ENCODE measurements at places on chromosomes 5 and 9.

GRCh38 chr9:35882263-35882848 lies 12.2 kb upstream of the OR13J1 start:
- peak; percentile 62 for DNase-seq

- no peak for DNase-seq
These were observed 52.5 kb downstream of the GADD45G start for GRCh38 chr9:89657295-89657694.

- DNase-seq = no peak
These were observed 27.8 kb downstream of the HOMER1 start for GRCh38 chr5:79486116-79486515.

- no peak for DNase-seq
These were observed 186.5 kb downstream of the ERCC6L2 start for GRCh38 chr9:96062031-96062430.

- DNase-seq = no peak
These were observed 219.5 kb downstream of the NXNL2 start for GRCh38 chr9:88754452-88754851.

DNA sequence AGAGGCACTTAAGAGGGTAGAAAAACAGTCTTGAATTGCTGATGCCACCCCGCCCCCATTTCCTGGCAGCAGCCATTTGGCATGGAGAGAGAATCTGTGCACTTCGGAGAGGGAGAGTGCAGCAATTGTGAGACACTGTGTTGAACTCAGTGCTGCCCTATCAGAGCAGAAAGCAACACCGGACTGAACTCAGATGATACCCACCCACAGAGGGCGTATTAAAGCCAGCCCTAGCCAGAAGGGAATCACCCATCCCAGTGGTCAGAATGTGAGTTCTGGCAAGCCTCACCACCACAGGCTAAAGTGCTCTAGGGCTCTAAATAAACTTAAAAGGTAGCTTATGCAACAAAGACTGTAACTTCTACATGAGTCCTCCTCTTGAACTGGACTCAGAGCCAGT lies 88.4 kb upstream of the RGS7BP start:
- no peak for DNase-seq

GRCh38 chr5:140145818-140146522 lies 20.2 kb downstream of the IGIP start:
- DNase-seq = peak; percentile 29

- no peak for DNase-seq
These were observed 46.0 kb upstream of the OSMR start for GRCh38 chr5:38799556-38800377.

DNA sequence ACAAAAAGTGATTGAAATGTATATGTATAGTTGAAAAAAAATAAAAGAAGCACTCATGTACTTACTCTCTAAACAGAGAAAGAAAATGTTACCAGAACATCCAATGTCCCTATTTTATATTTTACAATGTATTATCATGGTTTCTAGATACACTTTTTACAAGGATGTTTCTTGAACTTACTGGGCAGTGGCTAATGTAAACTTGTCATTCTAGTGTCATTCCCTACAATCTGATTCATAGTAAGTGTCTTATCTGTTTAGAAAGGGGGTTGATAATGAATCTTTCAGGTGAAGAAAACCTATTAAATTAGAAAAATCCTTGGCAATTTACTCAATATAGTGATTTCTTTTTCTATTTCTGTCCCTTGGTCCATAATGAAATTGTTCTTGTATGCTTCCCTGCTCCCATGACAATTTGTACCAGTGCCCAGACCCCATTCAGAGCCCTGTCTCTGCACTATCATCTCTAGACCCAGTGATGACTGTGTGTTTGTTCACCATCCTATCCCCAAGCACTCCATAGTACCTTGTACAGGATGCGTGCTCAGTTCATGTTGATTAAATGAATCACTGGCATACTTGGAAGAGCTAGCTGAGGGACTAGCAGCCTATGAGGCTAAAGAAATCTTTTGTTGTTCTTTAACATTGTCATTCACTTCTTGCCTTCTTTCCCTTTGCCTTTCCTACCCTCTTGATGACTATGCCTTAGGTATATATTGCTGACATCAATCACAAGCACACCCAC lies 101.2 kb downstream of the HMHB1 start:
- DNase-seq = no peak

DNA sequence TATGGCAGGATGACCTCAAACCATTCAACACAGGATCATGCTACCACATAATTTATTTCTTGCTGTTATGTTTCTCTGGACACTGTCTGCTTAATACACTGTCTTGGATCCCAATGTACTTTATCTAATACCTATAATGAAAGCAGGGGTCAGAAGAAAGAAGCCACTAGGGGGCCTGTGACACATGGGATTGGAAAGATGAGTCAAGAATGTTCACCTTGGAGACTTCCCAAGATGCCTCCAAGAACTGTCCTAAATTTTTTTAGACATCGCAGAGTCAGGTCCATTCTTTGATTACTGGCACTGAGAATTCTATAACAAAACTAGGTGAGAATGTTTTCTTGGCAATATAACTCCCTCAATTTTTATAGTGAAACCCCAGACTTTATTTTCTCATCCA lies 305.8 kb upstream of the SMARCA2 start:
- DNase-seq = no peak

GRCh38 chr5:56269216-56269927 lies 36.2 kb upstream of the ANKRD55 start:
- no peak for DNase-seq

- no peak for DNase-seq
These were observed 163.8 kb downstream of the GADD45G start for GRCh38 chr9:89768650-89769071.

GRCh38 chr5:115180165-115180709 lies 10.5 kb upstream of the TRIM36 start:
- DNase-seq = no peak

- no peak for DNase-seq
These were observed 54.4 kb upstream of the TRAF1 start for GRCh38 chr9:120980951-120981350.

DNA sequence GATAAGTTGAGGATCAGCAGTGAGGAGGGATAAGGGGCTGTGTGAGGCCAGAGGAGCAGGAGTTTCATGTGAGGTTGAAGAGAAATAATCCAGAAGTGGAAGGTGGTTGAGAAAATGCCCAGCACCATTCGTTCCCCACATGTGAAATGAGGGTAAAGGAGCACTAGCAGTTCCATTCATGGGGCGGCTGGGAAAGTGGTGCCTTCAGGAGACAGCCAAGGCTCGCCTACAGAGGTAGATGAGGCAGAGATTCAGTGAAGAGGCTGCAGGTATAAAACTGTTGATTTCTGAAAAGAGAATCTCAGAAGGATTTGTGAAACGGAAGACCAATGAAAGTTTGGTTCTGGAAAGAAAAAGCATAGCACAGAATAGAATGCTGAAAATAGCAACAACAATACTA lies 272.6 kb downstream of the MSX2 start:
- DNase-seq = no peak

- no peak for DNase-seq
These were observed 530.5 kb downstream of the NTRK2 start for GRCh38 chr9:85199866-85200495.

GRCh38 chr5:159107308-159107707 lies 7.6 kb upstream of the EBF1 start:
- no peak for DNase-seq

DNA sequence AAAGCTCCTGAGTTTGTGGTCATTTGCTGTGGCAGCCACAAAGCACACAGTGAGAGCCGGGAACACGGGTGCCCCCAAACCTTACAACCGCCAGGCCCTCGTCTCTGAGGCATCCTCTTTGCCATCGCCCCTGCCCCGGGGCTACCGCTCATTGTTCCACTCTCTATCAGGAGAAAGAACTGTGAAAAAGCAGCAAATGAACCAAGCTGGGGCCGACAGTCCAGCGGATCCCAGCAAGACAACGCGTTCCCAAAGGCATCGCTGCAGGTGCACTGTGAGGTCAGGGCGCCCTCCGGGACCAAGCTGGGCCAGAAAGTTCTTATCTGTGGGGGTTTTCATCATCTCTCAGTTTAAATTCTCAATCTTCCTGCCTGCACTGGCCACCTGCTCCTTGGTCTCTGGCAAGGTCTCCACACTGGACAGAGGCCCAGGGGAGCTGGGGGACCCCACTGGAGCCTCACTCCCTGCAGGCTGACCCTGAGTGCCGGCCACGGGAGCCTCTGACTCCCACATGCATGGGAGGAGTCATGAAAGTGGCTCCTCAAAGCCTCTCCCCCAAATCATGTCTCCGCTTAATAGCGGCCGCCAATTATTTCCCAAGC lies 32.1 kb downstream of the VAV2 start:
- no peak for DNase-seq

DNA sequence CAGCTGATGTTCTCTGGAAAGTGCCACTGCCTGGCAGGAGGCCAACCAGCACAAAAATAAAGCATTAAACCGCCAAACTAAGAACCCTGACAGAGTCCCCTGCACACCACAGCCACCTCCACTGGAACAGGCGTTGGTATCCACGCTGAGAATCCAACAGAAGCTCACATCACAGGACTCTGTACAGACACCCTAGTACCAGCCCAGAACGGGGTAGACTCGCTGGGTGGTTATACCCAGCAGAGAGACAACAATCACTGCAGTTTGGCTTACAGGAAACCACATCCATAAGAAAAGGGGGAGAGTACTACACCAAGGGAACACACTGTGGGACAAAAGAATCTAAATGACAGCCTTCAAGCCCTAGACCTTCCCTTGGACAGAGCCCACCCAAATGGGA lies 15.0 kb upstream of the POU5F2 start:
- DNase-seq = no peak

GRCh38 chr5:73388740-73389139 lies 59.8 kb downstream of the FOXD1 start:
- no peak for DNase-seq

- DNase-seq = no peak
These were observed 24.2 kb downstream of the PPIC start for GRCh38 chr5:123012321-123012720.

GRCh38 chr5:75010838-75011237 lies 41.5 kb downstream of the GCNT4 start:
- DNase-seq = no peak

Data from stimulated activated CD4-positive, alpha-beta T cell treated with anti-CD3 and anti-CD28 coated beads, Interleukin-1b, Interleukin-23, amount 100 ng/mL, for 24 hours (primary cell).